ENCODE measurements at places on chromosomes 2 and 18. TPM values are rescaled to one million over a fixed set of nuclear protein-coding genes. Genes with fewer than 3 reads are reported as not detected.

RALBP1 gene
- 44.1 TPM for total RNA-seq

GRHL1 gene
- total RNA-seq: 0.11 TPM

DSG1 gene
- not detected for total RNA-seq

TRIB2 gene
- 15.1 TPM for total RNA-seq

GRCh38 chr2:239019183-239019581, 171.3 kb downstream of the TWIST2 start:
- no peak for DNase-seq

GRCh38 chr2:119694470-119694844, 15.5 kb downstream of the TMEM177 start:
- no peak for DNase-seq

DNA sequence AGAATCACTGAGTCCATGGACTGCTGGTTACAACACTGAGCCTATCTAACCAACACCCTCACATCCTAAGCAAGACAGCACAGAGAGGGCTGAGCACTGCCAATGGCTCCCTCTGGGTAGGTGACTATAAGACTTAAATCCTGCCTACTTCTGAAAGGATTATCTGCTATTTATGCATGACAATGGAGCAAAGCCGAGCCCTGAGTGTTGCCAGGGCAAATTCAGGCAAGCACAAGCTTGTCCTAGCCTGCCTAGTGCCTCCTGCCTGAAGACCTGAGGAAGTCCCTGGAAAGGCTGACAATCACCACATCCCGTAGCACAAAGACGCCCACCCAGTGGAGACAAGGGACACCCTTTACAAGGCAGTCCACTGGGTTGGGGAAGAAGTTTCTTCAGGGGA, 129.7 kb downstream of the OSR1 start:
- DNase-seq: no peak

DNA sequence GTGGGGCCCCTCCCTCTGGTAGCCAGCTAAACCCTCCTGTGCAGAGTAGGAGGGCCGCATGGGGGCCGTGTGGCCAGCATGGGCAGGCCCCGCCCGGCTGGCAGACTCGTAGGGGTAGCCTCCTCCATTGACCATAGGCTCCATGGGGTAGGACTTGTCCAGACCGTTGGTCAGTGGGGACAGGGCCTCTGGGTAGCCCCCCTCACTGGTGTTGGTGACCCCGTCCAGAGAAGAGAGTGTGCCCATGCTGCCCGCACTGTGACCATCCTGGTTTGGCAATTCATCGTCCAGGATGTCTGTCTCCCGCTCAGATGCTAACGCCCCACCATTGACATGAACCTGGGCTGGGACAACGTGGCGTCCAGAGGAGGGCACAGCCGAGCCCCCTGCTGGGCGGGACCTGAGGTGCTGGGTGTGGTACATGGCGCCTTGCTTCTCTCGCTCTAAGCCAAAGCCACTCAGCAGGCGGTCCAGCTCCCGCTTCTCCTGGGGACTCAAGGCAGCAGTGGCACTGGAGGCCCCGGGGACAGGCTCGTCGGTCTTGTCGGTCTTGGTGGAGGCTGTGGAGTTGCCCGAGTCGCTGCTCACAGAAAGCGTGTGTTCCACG, 154.3 kb downstream of the TNS1 start:
- DNase-seq: no peak

- no peak for DNase-seq
Observed at GRCh38 chr2:179822540-179822939, 38.9 kb downstream of the ZNF385B start.

DNA sequence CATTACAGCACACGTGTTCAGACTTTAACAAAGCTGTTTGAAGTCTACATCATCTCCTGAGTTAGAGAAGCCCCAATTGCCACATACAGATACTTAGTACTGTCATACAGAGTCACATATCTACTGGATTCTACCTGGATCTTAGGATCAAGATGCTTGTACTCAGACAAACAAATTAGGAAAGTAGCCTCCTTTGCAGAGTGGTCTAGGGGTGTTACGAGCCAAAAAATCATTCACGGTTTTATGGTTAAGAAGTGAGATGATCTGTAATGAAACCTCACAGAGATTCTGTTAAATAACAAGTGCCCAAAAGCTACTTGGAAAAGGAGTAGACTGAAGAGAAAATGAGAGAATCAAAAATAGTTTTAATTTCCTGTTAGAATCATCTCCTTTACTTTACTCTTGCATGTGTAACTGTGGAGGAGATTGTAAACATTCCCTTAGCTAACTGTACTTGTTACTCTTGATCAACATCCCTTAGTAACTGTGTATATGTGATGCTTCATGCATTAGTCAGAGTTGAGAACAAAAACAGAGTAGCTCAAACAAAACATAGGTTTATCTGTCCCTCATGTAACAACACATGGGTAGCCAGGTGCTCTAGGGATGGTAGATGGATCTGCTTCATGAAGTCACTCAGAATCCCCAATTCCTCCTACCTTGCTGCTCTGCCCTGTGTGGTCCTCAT, 16.4 kb upstream of the IL1RL1 start:
- no peak for DNase-seq

DNA sequence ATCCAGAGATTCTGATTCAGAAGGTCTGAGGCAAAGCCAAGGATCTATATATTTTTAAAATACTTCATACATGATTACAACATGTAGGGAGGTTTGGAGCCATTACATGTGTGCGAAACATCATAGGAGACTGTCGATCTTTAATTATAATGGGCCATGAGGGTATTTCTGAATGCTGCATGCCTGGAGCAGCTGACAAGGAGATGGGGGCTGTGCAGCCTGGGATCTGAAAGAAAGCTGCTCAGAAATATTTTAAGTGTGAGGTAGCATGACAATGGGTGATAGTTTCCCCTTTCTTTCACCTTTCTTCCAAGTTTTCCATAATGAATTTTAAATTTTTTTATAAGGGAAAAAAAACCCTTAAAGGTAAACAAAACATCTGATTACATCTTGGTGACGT, 102.0 kb upstream of the DNMT3A start:
- no peak for DNase-seq
